GF-D8 (cell line): ENCODE measurements at places on chromosomes 3 and 15.

DNA sequence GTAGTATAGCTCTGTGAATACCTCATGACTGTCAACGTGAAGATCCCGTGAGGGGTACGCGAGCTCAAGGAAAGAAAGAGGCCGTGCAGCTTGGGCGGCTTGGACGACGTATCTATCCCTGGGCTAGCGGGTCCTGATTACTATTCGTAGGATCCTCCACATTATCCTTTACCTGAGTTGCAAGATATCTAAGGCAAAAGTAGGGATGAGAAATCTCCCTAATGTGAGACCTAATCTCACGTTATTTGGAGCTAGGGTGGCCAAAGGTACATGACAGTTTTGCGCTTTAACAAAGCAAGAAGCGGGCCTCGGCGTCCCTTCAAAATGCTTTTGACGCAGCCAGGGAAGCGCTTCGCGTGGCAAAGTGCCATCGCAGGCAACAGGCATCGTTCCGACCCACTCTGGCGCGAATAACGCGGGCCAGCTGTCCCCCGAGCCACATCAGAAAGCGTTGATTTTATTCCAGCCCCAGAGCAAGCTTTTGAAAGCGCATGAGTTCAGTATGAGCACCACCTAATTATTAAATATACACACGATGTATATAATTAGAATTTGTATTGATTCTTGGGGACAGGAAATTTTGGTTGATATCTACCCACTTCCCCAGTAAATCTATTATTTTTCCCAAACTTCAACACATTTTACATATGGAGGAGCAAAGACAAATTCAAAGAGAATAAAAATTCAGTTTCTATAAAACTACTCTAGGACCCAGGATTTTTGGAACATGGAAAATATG lies 2.5 kb upstream of the EOMES start:
- no peak for DNase-seq

DNA sequence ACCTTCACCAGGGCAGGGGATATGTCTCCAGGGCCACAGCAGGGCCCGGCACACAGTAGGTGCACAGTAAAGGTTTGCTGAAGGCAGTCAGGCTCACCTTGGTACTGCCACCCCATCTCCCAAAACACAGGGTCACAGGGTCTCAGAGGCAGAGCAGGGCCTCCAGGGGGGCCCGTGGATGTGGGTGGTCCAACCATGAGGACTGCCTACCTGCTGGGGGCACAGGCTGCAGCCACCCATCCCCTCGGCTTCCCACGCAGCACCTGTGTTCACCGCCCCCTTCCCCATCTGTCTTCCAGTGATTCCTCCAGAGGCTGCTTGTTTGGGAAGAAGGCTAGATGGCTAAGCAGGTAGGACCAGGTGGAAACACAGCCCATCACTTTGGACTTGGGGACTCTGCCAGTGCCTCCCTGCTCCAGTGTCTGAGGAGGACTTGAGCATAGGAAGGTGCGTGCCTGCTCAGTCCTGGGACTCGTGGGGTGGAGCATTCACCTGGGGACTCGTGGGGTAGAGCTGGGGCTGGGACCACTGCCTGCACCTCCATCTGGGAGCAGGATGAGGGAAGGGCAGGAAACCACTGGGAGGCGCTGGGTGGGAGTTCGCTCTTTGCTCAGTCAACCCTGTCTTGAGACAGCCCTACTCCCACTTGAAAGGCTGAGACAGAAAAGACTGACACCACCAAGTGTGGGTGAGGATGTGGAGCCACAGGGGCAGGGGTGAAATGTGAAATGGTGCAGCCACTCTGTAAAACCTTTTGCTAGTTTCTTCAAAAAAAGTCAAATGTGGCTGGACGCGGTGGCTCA lies 18.8 kb upstream of the PLXND1 start:
- no peak for DNase-seq

DNA sequence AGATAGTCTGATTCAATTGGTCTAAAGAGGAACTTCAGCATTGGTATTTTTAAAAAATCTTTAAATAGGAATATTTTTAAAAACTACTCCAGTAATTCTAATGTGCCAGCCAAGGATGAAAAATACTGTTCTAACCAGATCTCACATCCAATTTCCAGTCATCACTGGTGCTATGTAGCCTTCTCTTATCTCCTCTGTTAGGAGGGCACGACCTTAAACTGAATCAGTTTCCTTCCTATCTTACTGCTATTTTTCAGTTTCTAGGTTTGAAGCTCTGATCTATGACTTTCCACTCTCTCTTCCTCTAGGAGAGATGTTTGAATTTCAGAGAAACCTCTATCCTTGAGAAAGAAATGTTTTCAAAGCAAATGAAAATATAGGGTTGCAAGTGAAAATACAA lies 31.9 kb downstream of the HAPLN3 start:
- DNase-seq = no peak

DNA sequence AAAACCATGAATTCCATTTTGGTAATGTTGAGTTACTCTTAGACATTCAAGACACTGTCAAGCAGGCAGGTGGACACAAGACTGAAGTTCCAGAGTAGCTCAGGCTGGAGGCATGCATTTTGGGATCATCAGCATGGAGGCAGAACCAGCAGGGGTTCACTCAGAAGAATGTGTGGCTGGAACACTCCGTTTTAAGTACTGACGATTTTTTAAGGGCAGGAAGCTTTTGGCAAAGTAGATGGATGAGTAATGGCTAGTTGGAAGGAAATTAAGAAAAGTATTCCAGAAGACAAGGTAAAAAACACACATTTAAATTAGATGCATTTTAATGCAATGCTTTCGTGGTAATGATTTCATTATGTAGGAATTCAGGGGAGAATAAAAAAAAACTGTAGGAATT lies 420.4 kb downstream of the ROBO2 start:
- no peak for DNase-seq

- DNase-seq = no peak
Measured at GRCh38 chr3:48595526-48596121, 495 bp upstream of the COL7A1 start.

DNA sequence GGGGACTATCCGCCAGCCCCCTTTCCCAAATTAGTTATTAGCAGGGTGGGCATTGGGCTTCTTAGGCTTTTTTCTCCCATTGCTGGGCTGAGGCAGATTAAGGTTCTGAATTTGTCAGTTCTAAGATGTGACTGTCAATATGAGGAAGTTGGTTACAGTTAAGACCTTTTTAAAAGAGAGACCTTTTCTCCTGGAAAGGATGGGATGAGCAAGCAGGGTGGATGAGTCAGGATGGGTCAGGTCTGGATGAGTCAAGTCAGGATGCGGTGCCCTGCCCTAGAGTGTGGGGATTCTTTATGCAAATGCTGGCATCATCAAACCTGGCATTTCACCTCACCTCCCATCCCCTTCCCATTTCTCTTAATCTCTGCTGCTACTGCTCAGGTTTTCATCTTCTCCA lies 1.9 kb downstream of the AEN start:
- no peak for DNase-seq

DNA sequence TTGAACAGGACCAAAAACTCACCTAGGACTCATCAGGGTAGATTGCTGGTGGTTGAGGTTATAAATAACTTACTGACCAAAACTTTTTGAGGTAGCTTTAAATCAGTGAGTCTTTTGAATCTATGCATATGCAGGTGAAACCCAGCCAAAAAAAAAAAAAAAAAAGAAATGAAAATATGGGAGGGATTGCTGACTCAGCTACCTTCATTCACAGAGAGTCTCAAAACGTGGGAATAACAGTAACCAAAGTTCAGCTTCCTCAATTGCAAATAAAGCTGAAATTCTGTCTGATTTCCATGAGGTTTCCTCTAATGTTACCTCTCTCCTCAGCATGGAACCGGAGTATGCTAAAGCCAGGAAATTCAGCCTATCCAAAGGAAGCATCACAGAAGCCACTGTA lies 95.2 kb upstream of the SEMA6D start:
- DNase-seq = no peak

DNA sequence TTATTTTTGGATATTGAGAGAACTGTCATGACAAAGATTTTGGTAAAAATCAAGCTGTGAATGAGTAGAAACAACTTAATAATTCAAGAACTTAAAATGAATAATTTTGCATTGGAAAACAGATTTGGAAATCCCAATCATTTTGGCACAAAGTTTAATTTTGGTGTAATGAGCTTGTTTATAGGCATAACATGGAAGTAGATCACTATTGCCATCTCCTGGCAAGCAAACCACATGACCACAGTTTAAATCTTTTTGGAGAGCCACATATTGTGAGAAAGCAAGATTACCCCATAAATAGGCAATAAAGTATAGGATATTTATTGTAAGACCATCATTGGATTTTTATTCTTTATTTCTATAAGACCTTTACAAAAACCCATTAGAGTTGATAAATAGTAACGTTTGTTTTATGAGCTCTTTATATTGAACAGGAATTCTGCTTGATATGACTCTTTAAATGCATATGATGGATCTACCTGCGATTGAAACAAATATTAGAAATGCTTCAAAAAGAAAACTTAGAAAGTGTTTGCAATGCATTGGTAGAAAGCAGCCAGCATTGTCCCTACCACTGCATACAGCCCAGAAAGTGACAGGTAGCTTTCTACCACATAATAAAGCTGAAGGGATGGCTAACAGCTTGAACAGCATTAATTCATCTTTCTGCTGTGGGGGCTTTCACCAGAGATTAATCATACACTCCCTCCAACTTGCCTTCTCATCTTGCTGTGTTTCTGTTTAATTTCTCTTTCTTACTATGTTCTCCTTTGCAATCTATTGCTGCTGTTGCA lies 766.8 kb downstream of the TBL1XR1 start:
- DNase-seq = no peak

- no peak for DNase-seq
Measured at GRCh38 chr15:51097553-51098330, 3.0 kb upstream of the TNFAIP8L3 start.

- DNase-seq = peak; percentile 72
Measured at GRCh38 chr3:58355179-58355578, 22.5 kb downstream of the PXK start.

DNA sequence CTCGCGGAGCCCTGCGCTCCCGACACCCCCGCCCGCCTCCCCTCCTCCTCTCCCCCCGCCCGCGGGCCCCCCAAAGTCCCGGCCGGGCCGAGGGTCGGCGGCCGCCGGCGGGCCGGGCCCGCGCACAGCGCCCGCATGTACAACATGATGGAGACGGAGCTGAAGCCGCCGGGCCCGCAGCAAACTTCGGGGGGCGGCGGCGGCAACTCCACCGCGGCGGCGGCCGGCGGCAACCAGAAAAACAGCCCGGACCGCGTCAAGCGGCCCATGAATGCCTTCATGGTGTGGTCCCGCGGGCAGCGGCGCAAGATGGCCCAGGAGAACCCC lies 464 bp downstream of the SOX2 start:
- no peak for DNase-seq

DNA sequence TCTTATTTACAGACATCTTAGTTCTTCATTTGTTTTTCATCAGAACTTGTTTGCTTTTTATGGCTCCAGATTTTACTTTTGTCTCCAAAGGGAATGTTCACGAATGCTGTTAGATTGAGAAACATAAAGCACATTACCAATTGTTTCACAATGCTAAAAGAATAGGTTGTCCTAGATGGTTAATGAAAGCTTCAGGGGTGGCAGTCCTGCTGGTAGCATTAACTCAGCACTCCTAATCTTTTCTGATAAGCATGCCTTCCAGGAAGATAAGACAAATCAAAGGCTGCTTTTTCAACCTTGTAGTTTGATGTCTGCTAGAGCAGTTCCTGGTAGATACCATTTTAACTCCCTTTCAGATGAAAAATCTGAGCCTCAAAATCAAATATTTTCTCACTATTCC lies 619.4 kb downstream of the PYDC2 start:
- no peak for DNase-seq

DNA sequence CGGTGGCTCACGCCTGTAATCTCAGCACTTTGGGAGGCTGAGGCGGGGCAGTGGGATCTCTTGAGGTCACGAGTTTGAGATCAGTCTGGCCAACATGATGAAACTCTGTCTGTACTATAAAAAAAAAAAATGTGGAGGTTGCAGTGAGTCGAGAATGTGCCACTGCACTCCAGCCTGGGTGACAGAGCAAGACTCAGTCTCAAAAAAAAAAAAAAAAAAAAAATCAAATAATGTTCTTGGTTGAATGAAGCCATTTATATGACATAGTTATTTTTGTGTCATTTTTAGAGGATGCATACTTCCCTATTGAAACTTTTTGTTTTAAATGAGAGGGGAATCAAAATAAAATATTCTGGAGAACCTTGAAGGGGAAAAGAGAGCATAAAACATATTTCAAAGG lies 3.1 kb downstream of the HMCES start:
- no peak for DNase-seq

GRCh38 chr3:87546216-87546615 lies 269.8 kb upstream of the POU1F1 start:
- no peak for DNase-seq

DNA sequence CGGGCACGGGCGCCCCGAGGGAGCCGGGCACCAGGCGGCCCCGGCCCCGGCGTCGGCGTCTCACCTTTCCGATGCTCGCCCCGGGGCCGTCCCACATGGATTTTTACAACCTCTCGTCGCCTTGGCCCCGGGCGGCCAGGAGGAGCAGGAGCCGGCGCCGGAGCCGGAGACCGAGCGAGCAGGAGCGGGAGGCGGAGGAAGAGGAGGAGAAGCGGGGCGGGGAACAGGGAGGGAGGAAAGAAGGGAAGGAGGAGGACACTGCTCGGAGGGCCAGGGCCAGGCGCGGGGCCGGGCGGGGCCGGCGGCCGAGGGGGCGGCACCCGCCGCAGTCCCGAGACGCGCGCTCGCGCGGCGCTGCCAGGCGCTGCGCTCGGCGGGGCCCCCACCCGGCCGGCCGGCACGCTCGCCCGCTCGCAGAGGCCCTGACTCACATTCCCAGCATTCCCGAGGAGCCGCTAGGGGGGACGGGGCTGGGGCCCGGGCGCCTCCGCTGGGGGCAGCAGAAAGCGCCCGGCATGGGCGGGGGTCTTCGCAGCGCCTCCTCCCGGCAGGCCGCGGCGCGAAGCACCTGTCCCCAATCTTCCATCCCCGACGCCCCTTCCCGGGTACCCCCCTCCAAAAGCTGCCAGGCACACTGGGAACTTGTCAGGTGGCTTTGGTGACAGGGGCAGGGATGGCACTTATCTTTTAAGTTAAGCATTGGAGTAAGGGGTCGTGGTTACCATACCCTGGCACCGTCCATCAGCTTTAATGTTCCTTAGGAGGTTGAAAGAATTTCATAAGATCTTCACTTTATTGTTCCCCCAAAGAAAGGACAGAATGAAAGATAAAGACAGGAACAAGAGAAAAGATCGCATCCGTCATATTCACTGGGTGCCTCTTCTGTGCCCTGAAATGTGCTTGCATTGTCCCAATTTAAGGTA lies at the start of gene ERC2:
Gene ERC2, minus strand, starts transcription at position 284 of the 923 bp plus-strand sequence.
- no peak for DNase-seq

GRCh38 chr3:11131371-11131770 lies 22.9 kb upstream of the HRH1 start:
- no peak for DNase-seq

DNA sequence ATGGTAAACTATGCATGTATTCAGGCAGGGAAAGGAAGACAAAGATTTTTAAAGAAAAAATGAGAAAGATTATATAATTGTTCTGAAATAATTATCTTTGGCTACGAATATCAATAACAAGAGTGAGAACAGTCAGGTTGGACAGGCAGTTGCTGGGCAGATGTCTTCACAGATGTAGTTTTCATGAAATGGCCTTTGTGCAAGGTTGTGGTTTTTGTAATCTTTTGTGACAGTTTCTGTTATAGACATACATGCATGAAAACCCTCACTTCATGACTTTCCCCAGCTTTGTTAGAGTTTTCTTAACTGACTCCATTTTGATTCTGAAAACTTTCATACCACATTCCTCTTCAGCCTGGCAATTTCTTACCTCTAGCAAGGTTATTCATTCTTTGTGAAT lies 34.9 kb upstream of the SLC25A36 start:
- DNase-seq = no peak

GRCh38 chr15:42056934-42057798 lies 36.3 kb upstream of the PLA2G4E start:
- no peak for DNase-seq

GRCh38 chr3:149203758-149204157 lies 17.9 kb downstream of the CP start:
- DNase-seq = peak; percentile 88

GRCh38 chr15:83430441-83430840 lies 16.7 kb upstream of the SH3GL3 start:
- no peak for DNase-seq
